A549 treated with GW870086 at 1 μM for 4 hours (cell line): ENCODE measurements at places on chromosomes 1 and 21. TPM values are rescaled to one million over a fixed set of nuclear protein-coding genes. Genes with fewer than 3 reads are reported as not detected.

RNU1-4 gene
- 36.3 TPM in 1 of 5 replicates, not detected in the others for total RNA-seq

COPA gene
- total RNA-seq: 80.3 to 97.4 TPM (median 81.0 TPM) in 5 replicates

DNAJC11 gene
- total RNA-seq: 31.7 to 34.2 TPM (median 33.7 TPM) in 5 replicates

RPE65 gene
- total RNA-seq: not detected in 5 replicates

TLCD4 gene
- 6.5 to 11.0 TPM (median 10.6 TPM) in 5 replicates for total RNA-seq

CELA3A gene
- total RNA-seq: not detected in 5 replicates

TMPRSS3 gene
- total RNA-seq: 0.13 to 0.45 TPM (median 0.18 TPM) in 5 replicates
